ENCODE measurements at places on chromosomes 16 and 17.

DNA sequence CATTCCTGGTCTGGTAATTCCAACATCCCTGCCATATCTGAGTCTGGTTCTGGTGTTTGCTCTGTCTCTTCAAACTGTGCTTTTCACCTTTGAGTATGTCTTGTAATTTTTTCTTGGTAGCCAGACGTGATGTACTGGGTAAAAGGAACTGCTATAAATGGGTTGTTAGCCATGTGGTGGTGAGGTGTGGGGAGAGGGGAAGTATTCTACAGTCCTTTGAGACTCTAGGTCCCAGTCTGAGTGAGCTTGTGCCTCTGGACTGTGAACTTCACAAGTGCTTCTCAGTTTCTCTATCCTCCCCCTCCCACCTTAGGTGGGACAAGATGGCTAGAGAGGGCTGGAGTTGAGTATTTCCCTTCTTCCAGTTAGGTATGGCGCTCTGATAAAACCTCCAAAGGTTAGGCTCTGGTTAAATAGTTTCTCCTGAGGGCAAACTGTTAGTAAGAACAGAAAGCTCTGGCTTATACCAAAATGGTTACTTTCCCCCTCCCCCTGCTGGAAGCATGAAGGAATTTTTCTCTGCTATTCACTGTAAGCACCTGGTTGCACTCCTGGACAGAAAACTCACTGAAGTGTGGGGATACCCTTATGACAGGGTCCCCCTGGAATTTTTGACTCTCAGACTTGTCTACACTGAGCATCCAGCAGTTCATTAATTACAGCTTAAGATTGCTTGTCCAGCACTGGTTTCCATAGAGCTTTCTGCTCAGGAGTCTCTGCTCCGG lies 87.8 kb downstream of the MARCHF10 start:
- no peak for DNase-seq

DNA sequence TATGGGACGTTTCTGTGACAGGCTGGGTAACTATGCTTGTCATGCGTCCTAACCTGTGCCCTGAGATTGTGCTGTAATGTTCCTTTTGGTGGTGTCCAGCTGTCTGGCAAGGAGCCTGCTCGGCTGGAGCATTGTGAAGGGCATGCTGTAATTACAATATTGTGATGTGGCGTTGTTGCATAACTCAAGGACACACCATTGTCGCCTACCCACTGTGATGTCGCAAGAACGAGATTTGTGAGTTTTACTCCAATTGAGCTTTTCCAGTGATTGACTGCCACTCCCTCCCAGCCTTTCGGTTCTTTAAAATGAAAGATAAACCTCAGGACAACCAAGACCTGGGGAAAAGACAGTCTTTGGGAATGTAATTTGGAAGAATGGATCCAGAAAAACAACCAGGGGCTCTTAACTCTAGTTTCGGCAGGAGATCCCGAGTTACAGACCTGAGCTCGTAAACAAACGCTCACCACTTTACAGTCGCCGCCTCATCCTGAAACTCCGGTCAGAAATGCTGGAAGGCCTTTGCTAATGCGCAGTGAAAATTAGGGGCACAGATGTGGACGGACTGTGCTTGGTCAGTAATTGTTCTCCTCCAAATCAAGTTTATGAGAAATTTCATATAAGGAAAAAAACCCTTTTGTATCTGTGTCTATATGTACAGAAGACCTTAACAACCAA lies 1.3 kb downstream of the ZNF750 start:
- DNase-seq: peak; percentile 56

DNA sequence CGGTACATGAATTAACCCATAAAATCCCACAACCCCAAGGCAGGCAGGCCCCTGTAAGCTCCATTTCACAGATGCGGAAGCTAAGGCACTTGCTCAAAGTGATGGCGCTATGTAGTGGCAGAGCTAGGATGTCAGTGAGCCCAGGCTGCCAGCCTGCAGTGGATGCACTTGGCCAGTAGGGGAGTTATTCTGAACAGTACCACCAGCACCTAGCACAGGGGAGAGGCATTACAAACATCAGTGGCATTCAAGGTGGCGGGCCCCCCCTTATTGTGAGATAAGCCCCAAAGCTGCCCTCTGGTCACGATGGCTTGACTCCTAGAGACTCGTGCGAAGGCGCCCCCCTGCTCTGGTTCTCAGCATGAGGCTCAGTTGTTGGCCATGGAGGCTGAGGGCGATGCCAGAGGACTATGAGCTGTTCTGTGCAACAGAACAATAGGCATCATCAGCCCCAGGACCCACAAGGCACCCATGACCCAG lies 33.8 kb downstream of the GTF3C1 start:
- no peak for DNase-seq

DNA sequence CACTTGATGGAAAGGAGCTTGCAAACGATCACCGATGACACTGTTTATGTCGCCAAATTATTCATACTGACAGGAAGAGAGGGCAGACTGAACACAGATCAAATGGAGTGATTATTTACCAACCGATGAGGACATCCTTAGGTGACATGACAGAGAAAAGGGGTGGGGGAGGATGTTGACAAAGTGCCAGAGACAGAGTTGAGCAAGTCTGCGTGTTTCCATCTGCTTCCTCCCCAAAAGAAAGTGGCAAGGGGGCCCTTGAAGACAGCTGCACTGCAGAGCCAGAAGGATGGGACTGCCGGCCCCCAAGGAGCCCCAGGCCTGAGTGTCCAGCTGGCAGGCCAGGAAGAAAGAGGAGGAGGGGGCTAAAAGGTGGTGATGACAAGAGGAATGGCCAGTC lies 191.0 kb upstream of the RPL38 start:
- no peak for DNase-seq

DNA sequence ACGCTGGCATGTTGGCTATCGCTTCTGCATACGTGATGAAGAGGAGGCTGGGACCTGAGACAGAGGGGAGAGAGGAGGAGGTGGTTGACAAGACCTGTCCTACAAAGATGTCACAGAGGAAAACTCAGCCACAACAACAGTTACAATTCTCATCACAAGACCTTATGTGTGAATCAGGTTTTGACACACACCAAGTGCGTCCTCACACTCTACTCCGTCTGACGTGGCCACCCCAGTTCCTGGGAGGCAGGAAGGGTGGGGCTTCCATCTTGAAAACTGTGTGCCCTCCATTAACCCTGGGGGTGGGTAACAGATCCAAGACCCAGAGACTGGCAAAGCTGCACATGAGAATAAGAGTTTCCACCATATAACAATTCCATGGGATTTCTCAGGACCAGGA lies 24.1 kb downstream of the SLC6A4 start:
- no peak for DNase-seq

- no peak for DNase-seq
Observed at GRCh38 chr17:71846561-71847110, 274.2 kb upstream of the SOX9 start.

DNA sequence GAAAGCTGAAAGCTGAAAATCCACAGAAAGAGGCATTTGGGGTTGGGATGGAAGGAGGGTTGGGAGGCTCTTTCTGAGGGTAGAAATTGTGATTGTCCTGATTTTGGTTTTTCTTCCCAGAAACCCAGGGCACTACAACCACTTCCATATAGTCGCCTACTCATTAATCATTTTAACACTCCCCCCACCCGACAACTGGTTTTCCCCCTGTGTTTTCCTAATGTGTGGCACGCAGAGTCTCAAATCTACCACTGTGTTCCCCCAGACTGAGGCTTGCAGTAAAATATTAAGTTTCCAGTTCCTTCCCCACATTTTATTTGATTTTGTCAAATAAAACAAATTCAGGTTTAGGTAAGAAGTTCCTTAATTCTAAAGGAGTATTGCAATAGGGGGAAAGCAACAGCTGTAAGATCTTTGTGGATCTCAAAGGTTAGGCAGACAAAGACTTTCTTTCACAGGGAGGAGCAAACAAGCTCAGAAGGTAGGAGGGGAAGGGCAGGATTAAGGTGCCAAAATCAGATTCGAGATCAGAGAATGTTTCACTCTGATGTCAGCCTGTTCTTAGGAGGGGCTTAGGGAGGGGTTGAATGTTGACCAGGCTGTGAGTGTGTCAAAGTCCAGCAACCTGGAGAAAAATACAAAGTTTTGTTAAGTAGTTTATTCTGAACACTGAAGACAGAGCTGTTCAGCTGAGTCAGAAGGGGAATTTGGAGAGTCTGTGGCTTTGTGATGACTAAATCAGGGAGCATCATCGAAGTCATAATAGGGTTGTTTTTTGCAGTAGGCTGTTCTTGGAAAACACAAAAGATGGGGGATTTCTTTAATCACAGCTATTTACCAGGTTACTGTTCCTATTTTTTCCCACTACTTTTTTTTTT lies 3.6 kb downstream of the ZNF267 start:
- peak; percentile 79 for DNase-seq
